ENCODE measurements at places on chromosomes 6 and 20. TPM values are rescaled to one million over a fixed set of nuclear protein-coding genes. Genes with fewer than 3 reads are reported as not detected.

Gene ATP6V1G2
- total RNA-seq = 2.5 TPM

- H3K27me3 ChIP-seq = peaks cover 79% of the 10 kb centered on the region
- peak; percentile 49 for DNase-seq
- peaks cover 7% of the 10 kb centered on the region for H3K4me1 ChIP-seq
- H3K27ac ChIP-seq = no peak overlapping the region
These were observed 520 bp downstream of the SLC24A3 start for GRCh38 chr20:19212821-19213502.

GRCh38 chr6:91317247-91317835 is 730.5 kb upstream of the MAP3K7 start:
- no peak overlapping the region for H3K4me3 ChIP-seq
- H3K4me1 ChIP-seq = peaks cover 5% of the 10 kb centered on the region
- peaks cover 3% of the 10 kb centered on the region for H3K36me3 ChIP-seq
- H3K27ac ChIP-seq = no peak overlapping the region

- H3K4me3 ChIP-seq = peak overlapping the region; percentile 98
- H3K4me1 ChIP-seq = peaks cover 7% of the 10 kb centered on the region
- DNase-seq = peak; percentile 59
These were observed 29.3 kb downstream of the TRIM38 start for GRCh38 chr6:25991785-25992412.

DNA sequence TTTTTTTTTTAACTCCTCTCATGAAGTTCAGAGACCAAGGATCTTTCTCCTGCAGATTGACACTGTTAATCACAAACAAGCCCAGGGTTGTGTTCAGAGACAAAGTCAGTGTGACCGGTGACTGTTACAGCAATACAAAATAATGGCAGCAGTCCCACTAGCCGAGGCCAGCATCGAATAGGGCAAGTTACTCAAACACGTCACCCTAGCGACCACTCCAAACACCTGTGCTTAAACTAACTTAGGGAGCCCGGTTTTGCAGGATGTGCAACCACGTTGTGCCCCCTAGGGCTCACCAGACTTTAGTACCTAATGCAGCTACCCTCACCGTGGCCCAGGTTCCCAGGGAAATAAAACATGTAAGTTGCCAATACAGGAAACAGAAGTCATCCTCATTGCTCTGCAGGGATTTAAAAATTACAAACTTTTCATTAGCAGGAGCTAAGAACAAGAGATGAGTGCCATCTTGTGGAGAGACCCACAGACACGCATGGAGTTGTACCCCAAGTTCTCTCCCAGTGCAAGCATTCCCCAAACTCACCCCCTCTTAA is 38.1 kb downstream of the FAM50B start:
- no peak overlapping the region for H3K4me3 ChIP-seq
- H3K4me1 ChIP-seq = peaks cover 19% of the 10 kb centered on the region
- H3K27me3 ChIP-seq = no peaks in the 10 kb centered on the region
- H3K27ac ChIP-seq = no peak overlapping the region

- no peak overlapping the region for H3K4me3 ChIP-seq
- peaks cover 5% of the 10 kb centered on the region for H3K27me3 ChIP-seq
- peaks cover 57% of the 10 kb centered on the region for H3K4me1 ChIP-seq
- no peaks in the 10 kb centered on the region for H3K36me3 ChIP-seq
- H3K27ac ChIP-seq = no peak overlapping the region
These were observed 2.5 kb downstream of the MYLK4 start for GRCh38 chr6:2748183-2748582.

DNA sequence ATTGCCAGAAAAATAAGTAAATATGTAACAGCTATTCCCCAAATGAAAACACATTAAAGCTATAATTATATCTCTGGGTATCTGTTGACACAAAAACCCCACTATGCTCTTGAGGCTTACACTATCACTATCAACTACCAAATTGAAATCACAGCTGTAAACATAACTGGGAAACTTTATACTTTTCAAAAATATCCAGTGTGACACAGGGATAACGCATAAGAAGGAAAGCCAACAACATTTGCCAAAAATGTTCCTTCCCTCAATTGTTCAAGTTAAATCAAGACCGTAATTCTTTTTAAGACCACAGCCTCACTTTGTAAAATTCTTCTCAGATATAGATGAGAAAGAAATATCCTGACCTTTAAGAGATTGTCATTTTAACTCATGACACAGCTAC is 3.1 kb downstream of the ZHX3 start:
- H3K36me3 ChIP-seq = no peaks in the 10 kb centered on the region
- peaks cover 2% of the 10 kb centered on the region for H3K27me3 ChIP-seq
- peaks cover 17% of the 10 kb centered on the region for H3K4me1 ChIP-seq
- no peak for DNase-seq
- no peak overlapping the region for H3K4me3 ChIP-seq

Gene EFCAB8
- total RNA-seq = 0.51 TPM

- H3K4me1 ChIP-seq = no peaks in the 10 kb centered on the region
- no peak for DNase-seq
- H3K36me3 ChIP-seq = no peaks in the 10 kb centered on the region
- H3K27me3 ChIP-seq = peaks cover 57% of the 10 kb centered on the region
- no peak overlapping the region for H3K27ac ChIP-seq
These were observed 18.6 kb upstream of the MICB start for GRCh38 chr6:31479151-31479932.

DNA sequence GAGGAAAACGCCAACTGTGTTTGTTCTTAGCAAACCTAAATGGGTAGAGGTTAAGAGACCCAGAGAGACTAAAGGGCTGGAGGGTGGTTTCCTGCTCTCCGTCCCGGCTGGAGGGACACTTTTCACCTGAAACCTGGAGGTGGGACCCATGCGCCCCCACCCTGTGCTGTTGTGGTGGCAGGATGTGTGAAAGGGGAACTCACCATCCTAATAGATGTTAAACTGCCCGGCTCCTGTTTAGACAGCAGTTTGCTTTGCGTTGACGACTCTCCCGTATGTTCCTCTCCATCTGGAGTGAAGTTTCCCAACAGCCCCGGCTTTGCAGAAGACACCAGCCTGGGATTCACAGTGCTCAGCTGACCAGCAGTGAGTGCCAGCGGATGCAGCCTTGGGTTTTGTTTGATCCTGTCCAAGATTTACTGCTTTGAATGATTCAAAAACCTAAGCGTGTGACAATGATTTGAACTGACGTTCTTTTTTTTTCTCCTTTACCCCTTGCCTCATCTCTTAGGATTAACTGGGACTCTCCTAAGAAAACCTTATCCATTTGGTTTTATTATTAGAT is 66.0 kb downstream of the CDH4 start:
- no peak overlapping the region for H3K4me3 ChIP-seq
- H3K36me3 ChIP-seq = no peaks in the 10 kb centered on the region
- H3K4me1 ChIP-seq = no peaks in the 10 kb centered on the region
- DNase-seq = no peak

DNA sequence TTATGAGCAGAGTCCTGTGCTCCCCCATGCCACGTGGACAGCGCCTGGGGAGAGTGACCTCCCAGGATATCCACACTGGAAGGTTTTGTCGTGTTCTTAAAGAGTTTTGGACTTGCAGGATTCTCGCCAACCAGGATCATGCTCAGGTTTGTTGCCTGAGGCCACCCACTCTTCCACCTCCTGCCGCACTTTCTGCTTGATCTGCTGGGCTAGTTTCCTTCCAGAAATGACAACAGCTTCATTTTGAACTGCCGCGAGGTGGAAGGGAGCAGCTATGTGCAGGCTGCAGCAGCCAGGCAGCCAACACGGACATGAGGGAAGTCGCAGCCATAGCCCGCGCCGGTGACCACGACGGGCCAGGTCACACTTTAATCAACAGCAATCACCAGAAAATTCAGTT is 27.7 kb upstream of the SEC63 start:
- DNase-seq = no peak
- peaks cover 3% of the 10 kb centered on the region for H3K36me3 ChIP-seq
- no peaks in the 10 kb centered on the region for H3K27me3 ChIP-seq
- H3K4me3 ChIP-seq = no peak overlapping the region
- H3K27ac ChIP-seq = no peak overlapping the region

- H3K27me3 ChIP-seq = no peaks in the 10 kb centered on the region
- DNase-seq = no peak
- H3K36me3 ChIP-seq = peaks cover 7% of the 10 kb centered on the region
These were observed 20.8 kb upstream of the SNRPB2 start for GRCh38 chr20:16709017-16709416.

DNA sequence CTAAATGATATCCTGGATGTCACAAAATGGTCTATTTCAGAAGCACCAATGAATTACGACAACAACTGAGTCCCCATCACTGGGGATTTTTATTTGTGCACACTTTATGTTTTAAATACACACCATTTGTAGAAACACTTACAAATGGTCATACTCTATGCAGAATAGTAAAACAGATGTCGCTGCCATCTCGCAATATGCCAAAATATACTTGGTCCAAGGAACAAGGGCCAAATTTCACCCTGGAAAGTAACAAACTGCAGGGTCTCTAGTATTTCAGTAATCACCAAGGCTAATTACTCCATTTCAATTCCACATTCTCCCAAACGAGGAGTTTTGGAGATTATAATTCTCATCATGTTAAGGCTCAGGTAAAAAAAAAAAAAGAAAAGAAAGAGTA is 215.2 kb downstream of the LMBRD1 start:
- H3K36me3 ChIP-seq = no peaks in the 10 kb centered on the region
- no peak for DNase-seq
- H3K4me1 ChIP-seq = peaks cover 17% of the 10 kb centered on the region
- no peaks in the 10 kb centered on the region for H3K27me3 ChIP-seq

Gene IL17F
- total RNA-seq = not detected
